ENCODE measurements at places on chromosomes 3 and 15.

DNA sequence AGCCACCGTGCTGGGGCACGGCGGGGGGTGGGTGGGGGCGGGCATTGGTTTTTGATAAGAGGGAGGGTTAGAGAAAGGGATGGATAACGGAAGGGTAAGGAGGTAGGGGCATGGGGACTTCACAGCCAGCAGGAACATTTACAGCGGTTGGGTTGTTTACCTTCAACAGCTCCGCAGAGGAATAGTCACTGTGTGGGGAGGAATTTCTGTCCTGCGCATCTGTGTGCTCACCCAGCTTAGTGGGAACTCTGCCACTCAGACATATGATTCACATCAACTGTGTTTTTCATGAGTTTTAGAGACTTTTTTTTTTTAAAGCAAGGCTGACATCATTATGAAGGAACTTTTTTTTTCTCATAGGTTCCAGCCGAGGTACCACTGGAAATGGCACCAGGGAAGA, 19.6 kb downstream of the CHRD start:
- no peak for DNase-seq

- DNase-seq = no peak
These were observed 93.2 kb downstream of the DGKG start for GRCh38 chr3:186268616-186269448.

DNA sequence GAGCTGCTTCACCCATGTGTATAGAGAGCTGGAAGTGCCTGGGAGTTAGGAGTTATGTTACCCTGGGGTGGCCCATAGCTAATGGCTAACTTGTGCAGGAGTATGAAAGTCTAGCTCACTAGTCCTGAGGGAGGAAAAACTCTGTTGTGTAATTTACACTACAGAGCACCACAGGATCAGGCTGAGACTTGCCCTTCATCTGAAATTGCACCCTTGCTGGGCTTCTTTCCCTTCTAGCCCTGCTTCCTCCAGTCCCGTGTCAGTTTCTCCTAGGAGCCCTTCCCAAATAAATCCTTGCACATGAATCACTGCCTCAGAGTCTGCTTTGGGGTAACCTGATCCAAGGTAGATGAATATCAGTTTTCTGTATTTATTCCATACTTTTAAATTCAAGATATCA, 40.0 kb downstream of the CTXND1 start:
- DNase-seq = no peak

DNA sequence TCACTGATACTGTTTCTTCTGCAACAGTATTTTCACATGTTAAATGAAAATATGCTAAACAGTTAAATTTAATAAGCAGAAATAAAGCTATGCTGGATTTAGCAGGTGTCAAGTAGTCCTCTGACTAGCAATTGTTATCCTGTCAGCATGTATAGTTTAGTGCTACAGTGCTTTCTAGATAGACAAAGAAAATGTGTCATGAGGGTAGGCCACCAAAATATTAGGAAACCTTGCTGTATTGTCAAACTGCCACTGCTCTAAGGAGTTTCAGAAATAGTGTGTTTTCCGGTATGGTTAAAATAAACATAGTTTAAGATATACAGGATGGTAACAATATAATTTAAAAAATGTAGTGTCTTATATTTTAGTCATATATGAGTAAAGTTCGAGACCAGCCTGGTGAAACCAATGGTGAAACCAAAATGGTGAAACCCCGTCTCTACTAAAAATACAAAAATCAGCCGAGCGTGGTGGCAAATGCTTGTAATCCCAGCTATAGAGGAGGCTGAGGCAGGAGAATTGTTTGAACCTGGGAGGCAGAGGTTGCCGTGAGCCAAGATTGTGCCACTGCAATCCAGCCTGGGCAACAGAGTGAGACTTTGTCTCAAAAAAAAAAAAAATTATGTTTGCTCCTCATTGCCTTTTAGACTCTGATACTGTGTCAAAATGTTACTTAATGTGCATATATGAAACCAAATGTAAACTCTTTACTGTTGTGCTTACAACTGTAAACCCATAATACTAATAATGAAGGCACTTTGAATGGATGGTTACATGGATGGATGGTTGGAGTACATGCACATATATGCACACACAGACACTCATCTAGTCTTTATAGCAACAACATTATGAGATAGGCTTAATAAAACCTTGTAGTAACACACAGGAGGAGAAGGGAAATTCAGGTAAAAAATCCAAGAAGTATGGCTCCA, 204.8 kb downstream of the RSRC1 start:
- DNase-seq = no peak

DNA sequence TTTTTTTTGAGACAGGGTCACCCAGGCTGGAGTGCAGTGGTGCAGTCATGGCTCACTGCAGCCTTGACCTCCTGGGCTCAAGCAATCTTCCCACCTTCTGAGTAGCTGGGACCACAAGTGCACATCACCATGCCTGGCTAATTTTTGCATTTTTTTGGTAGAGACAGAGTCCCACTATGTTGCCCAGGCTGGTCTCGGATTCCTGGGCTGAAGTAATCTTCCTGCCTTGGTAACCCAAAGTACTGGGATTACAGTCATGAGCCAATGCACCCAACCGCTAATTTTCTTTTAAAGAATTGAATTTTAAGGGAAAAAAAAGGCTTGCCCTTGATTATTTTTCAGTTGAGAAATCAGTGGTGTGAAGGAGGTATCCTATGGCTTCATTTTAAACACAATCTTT, 334.0 kb downstream of the SOX2 start:
- DNase-seq = no peak

DNA sequence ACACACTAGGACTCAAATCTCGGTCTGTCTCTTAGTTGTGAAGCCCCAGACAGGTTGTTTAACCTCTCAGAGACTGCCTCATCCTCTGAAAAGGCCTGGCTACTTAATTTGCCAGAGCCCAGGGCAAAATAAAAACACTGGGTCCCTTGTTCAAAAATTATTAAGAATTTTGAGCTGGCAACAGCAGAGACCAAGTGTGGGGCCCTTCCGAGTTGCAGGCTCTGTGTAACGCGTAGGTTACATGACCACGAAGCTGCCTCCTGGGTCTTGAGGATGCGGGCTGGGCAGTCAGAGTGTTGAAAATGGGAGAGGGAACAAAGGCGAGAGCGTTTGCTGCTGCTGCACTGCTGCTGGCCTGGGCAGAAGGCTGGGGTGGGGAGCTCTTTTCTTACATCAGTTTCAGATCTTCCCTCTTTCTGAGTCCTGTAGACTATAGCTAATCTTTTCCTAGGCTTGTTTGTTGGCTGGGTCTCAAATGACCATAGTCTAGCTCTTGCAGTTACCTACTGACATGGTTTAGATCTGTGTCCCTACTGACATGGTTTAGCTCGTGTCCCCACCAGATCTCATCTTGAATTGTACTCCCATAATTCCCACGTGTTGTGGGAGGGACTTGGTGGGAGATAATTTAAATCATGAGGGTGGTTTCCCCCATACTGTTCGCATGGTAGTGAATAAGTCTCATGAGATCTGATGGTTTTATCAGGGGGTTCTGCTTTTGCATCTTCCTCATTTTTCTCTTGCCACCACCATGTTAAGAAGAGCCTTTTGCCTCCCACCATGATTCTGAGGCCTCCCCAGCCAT, 49.9 kb downstream of the CLEC3B start:
- no peak for DNase-seq

- no peak for DNase-seq
These were observed 5.1 kb downstream of the CDIN1 start for GRCh38 chr15:36584511-36584910.
